Mammary epithelial cell (primary cell): ENCODE measurements at places on chromosomes 6 and 20. TPM values are rescaled to one million over a fixed set of nuclear protein-coding genes. Genes with fewer than 3 reads are reported as not detected.

RRAGD gene
- 1.1 and 1.8 TPM in 2 replicates for total RNA-seq

CST2 gene
- total RNA-seq: not detected

GCNT2 gene
- not detected in 2 replicates for total RNA-seq

VGLL2 gene
- not detected in 2 replicates for total RNA-seq

SLC4A11 gene
- 6.7 TPM for total RNA-seq

KCNB1 gene
- total RNA-seq: 0.17 TPM

SNRPB2 gene
- total RNA-seq: 24.8 TPM

SLC17A4 gene
- total RNA-seq: not detected

ATP9A gene
- 9.5 and 13.8 TPM in 2 replicates for total RNA-seq

PAX1 gene
- not detected in 2 replicates for total RNA-seq

SLC29A1 gene
- total RNA-seq: 15.7 and 45.7 TPM in 2 replicates

TBC1D20 gene
- total RNA-seq: 43.2 TPM

PGBD1 gene
- 3.5 and 5.7 TPM in 2 replicates for total RNA-seq

OVOL2 gene
- total RNA-seq: 6.3 and 7.5 TPM in 2 replicates

DNAH8 gene
- 0.02 TPM in 1 of 2 replicates, not detected in the other for total RNA-seq

HUS1B gene
- 1.5 TPM for total RNA-seq

LPA gene
- total RNA-seq: not detected in 2 replicates

TFAP2A gene
- 112 and 123 TPM in 2 replicates for total RNA-seq

GABRR1 gene
- not detected in 2 replicates for total RNA-seq

C20orf96 gene
- 0.83 TPM for total RNA-seq

FERMT1 gene
- total RNA-seq: 34.8 TPM
